ENCODE measurements at places on chromosomes 12 and 14.

- no peak for DNase-seq
- no peaks in the 10 kb centered on the region for H3K4me1 ChIP-seq
- no peak overlapping the region for H3K4me3 ChIP-seq
- no peak overlapping the region for H3K27ac ChIP-seq
- H3K27me3 ChIP-seq: peaks cover 18% of the 10 kb centered on the region
Measured at GRCh38 chr12:4918950-4919660, 9.4 kb downstream of the KCNA1 start.

- H3K27ac ChIP-seq: no peak overlapping the region
- no peaks in the 10 kb centered on the region for H3K4me1 ChIP-seq
- H3K27me3 ChIP-seq: no peaks in the 10 kb centered on the region
- no peak overlapping the region for H3K4me3 ChIP-seq
- no peak for DNase-seq
Measured at GRCh38 chr12:12779529-12779928, 5.9 kb upstream of the APOLD1 start.

DNA sequence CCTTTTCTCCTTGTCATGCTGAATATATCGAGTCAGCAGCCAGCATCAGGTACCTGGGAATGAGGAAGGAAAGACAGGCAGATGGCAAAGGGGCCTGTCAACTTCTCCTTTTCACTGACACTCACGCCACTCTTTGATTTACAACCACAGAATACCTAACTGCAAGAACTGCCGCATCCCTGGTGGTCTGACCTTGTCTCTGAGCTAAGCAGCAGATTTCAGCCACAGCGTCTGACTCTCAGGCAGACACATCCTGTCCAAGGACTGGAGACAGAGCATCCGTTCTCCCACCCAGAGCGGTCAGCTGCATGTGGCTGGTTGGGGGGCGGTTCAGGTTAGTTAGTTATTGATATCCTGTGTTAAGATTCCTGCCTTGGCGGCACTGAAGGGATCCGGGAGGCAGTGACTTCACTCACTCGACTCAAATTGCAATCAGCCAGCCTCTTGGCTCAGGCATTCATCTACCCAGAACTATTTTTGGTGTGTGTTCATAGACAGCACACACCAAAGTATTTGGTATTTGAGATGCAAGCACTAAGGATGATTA is 11.2 kb upstream of the MAP1LC3B2 start:
- peak overlapping the region; percentile 19 for H3K4me3 ChIP-seq
- peak overlapping the region; percentile 50 for H3K27ac ChIP-seq
- peaks cover 14% of the 10 kb centered on the region for H3K4me1 ChIP-seq
- no peaks in the 10 kb centered on the region for H3K27me3 ChIP-seq
- no peaks in the 10 kb centered on the region for H3K36me3 ChIP-seq

DNA sequence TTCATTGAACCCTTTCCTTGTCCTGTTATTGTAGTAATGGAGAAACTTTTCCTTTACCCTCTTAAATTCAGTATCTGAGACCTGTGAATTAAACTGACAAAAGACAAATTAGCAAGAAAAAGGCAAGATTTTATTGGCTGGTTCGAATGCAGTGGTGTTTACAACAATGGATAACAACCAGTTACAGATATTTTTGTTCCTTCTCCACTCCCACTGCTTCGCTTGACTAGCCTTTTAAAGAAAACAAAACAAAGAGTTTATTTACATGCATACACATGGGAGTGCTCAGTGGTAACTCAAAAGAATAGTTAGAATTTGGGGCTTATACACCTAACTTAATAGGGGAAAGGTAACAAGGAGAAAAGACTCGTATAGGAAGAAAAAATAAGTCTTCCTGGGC is 37.0 kb upstream of the HECTD1 start:
- no peak for DNase-seq
- peaks cover 7% of the 10 kb centered on the region for H3K27me3 ChIP-seq
- no peaks in the 10 kb centered on the region for H3K36me3 ChIP-seq
- no peak overlapping the region for H3K4me3 ChIP-seq
- no peak overlapping the region for H3K27ac ChIP-seq

DNA sequence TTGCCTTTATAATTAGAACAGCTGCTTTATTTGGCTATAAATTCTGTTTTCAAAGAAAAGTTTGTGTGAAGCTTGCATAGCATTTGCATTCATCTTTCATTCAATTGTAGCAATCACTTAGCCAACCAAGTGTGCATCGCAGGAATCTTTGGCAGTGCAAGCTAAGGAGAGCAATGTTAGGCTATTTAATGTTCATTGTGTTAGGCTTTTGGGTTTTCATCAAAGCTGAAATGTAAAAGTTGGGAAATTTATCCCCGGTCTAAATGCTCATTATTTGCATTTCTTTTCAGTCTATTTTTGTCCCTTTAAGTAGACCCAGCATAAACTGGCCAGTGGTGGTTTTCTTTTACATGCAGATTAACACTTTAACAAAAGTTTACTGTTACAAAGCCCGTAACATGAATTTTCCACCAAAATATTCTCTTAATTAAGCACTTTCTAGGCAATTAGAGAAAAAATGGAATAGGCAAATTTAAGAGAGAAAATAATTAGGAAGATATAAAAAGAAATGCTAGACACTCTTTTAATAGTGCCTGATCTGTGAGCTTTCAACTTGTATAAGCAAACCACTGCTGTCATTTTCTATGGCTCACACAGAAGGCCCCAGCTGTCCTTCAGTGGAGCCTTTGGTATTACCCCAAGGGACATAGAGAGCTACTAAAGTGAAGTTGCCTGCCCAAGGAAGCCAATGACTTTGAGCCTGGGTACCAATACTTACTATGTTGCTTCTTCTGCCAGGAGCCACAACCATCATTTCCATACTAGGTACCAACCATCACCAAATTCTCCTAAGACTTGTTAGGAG is 898.9 kb upstream of the SEL1L start:
- no peaks in the 10 kb centered on the region for H3K4me1 ChIP-seq
- no peak for DNase-seq
- H3K27me3 ChIP-seq: no peaks in the 10 kb centered on the region
- no peak overlapping the region for H3K4me3 ChIP-seq
- no peaks in the 10 kb centered on the region for H3K36me3 ChIP-seq

DNA sequence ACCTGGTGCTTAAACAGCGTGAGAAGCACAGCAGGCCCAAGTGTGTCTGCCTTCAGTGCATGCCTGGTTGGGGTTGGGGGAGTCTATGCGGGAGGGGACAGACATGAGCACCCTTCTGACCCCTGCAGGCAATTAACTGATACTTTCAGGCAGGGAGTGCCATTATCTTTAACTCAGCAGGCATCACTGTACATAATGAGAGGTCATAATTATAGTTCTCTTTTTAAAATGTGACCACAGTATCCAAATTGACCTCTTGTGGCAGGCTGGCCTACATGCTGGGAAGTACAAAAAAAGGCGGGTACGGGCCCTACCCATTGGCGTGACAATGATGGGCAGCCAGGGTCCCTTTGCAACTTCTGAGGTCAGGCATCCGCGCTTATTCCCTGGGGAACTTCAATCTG is 209.1 kb downstream of the FOXN3 start:
- no peak for DNase-seq
- peaks cover 22% of the 10 kb centered on the region for H3K36me3 ChIP-seq
- no peak overlapping the region for H3K4me3 ChIP-seq

GRCh38 chr12:116532986-116533342 is 26.2 kb upstream of the MAP1LC3B2 start:
- no peak for DNase-seq
- H3K36me3 ChIP-seq: no peaks in the 10 kb centered on the region
- peaks cover 3% of the 10 kb centered on the region for H3K27me3 ChIP-seq
- H3K4me1 ChIP-seq: peaks cover 31% of the 10 kb centered on the region
- H3K4me3 ChIP-seq: peak overlapping the region; percentile 97

DNA sequence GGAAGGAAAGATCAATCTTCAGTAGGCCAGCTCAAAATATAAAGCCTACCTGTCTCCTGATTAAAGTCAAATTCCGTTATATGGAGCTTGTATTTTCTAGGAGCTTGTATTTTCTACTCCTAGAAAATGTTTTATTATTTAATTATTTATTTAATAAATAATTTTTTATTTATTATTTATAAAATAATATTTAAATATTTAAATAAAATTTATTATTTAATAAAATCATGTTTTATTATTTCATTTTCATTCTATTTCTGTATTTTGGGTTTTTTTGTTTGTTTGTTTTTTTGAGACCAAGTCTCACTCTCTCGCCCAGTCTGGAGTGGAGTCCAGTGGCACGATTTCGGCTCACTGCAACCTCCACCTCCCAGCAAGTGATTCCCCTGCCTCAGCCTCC is 9.7 kb downstream of the OR6C75 start:
- no peak overlapping the region for H3K4me3 ChIP-seq
- no peak overlapping the region for H3K27ac ChIP-seq
- no peak for DNase-seq
- no peaks in the 10 kb centered on the region for H3K36me3 ChIP-seq
- H3K4me1 ChIP-seq: no peaks in the 10 kb centered on the region

DNA sequence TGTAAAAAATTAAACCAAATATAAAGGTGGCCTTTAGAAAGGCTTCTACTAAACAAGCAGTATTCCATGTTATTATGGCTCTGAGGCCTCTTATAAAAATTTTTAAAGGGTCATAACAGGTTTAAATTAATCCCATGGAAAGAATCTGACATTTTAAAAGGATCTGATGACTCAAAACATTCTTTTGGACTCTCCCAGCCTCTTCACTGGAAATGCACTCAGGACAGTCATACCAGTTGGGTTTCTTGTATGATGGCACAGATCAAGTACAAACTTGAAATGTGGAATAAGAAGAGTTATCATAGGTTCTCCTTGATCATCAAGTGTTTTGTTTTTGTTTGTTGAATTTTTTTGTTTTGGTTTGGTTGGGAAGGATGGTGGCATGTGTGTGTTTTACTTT is 50.8 kb downstream of the PPP2R5E start:
- H3K36me3 ChIP-seq: peaks cover 11% of the 10 kb centered on the region
- H3K4me3 ChIP-seq: no peak overlapping the region
- no peaks in the 10 kb centered on the region for H3K27me3 ChIP-seq

GRCh38 chr14:74349757-74350156 is 1.5 kb downstream of the VRTN start:
- H3K27ac ChIP-seq: no peak overlapping the region
- H3K4me3 ChIP-seq: no peak overlapping the region
- H3K4me1 ChIP-seq: no peaks in the 10 kb centered on the region
- peaks cover 2% of the 10 kb centered on the region for H3K27me3 ChIP-seq

- no peak overlapping the region for H3K27ac ChIP-seq
- H3K36me3 ChIP-seq: no peaks in the 10 kb centered on the region
- DNase-seq: no peak
- H3K4me3 ChIP-seq: no peak overlapping the region
- H3K27me3 ChIP-seq: peaks cover 8% of the 10 kb centered on the region
Measured at GRCh38 chr14:24921903-24922302, 128.0 kb downstream of the STXBP6 start.

GRCh38 chr12:131007031-131007739 is 53.5 kb downstream of the ADGRD1 start:
- H3K36me3 ChIP-seq: no peaks in the 10 kb centered on the region
- peaks cover 6% of the 10 kb centered on the region for H3K27me3 ChIP-seq
- H3K27ac ChIP-seq: no peak overlapping the region
- H3K4me3 ChIP-seq: no peak overlapping the region
- no peak for DNase-seq

DNA sequence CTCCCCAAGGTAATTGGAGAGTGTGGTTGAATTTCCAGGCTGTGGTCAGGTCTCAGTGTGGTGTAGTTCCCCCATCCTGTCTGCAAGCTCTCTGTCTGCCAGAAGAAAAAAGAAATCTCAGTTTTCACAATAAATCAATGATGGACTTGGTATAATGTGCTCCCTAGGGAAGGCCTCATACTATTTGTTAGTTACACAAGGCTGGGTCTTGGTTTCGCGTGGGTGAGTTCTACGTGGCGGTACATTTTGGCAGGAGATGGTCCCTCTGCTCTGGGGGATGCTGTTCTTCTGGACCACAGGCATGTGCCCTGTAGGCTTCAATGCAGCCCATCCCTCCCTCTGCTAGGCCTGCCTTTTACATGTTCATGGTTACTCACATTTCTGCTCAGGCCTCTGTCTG is 206.4 kb upstream of the PELI2 start:
- H3K4me1 ChIP-seq: no peaks in the 10 kb centered on the region
- H3K4me3 ChIP-seq: no peak overlapping the region
- no peaks in the 10 kb centered on the region for H3K36me3 ChIP-seq
- DNase-seq: no peak

GRCh38 chr14:56417173-56417572 is 162.4 kb upstream of the TMEM260 start:
- no peak for DNase-seq
- no peaks in the 10 kb centered on the region for H3K36me3 ChIP-seq
- peaks cover 6% of the 10 kb centered on the region for H3K4me1 ChIP-seq
- no peak overlapping the region for H3K27ac ChIP-seq

DNA sequence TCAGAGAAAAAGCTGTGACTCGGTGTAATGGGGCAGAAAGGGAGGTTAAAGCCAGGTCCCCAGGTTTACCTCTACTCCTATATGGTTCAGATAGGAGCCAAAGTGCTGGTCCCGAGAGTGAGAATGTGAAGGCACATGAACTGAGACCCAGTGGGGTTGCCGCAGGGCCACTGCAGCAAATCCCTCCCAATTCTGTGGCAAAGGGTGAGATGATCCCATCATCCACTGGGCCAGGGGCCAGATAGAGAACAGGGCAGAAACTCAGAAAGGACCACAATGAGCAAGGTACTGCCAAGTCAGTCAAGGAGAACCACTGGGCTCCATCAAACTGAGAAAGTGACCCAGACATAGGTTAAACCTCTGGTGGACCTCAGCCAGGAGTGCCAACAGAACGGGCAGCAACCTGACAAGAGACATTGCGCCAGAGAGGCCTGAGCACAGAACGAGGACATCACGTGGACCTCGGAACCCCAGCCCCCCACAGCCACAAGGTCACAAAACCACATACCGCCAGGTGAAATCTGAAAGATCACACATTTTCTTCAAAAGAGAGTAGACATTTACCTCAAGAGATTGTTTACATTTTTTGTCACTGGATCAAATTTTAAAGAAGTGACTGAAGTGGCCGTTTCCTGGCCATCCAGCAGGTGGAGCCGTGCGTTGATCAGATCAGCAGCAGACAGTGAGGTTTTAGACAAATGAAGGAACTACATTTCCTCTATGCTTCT is 20.5 kb upstream of the ITPR2 start:
- no peaks in the 10 kb centered on the region for H3K36me3 ChIP-seq
- H3K4me3 ChIP-seq: no peak overlapping the region
- DNase-seq: peak; percentile 59
- H3K27ac ChIP-seq: no peak overlapping the region

DNA sequence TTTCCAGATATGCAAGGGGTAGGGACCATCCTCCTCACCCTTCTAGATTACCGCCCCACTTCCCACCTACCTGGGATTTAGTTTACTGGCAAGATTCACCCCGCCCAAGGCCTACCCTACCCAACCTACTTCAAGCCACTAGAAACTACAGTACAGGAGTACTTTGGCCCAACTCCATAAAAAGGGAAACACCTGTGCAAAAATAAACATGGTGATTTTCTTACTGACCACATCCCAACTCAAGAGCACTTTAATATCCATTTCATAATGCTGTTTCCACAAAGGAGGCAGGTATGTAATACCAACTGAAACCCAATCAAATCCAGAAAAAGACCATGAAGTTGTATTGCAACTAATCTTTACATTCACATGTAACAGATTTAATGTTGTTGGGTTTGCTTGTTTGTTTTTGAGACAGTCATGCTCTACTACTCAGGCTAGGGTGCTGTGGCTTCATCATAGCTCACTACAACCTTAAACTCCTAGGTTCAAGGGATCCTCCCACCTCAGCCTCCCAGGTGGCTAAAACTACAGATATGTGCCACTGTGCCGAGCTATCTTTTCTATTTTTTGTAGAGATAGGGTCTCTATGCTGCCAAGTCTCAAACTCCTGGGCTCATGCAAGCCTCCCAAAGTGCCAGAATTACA is 41.7 kb upstream of the RAP1B start:
- DNase-seq: no peak
- no peak overlapping the region for H3K4me3 ChIP-seq
- no peaks in the 10 kb centered on the region for H3K27me3 ChIP-seq
- no peak overlapping the region for H3K27ac ChIP-seq
